HCT116 (cell line): ENCODE measurements at places on chromosomes 11 and 22.

DNA sequence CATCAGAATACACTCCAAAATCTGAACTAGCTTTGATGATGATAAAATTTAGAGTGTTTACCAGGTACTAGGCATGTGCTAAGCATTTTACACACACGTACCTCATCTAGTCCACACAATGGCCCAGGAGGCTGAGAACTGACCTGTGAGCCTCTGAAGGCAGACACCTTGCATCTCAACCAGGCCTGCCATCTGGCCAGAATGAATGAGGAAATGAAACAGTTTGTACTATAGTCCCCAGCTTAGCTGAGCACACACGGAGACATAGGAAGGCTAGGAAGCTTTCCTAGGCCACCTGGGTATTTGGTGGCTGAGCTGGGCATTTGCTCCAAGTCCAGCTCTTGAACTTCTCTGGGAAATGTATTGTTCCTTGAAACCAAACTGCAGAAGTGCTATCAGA is 6.9 kb upstream of the SHANK3 start:
- no peak for DNase-seq

DNA sequence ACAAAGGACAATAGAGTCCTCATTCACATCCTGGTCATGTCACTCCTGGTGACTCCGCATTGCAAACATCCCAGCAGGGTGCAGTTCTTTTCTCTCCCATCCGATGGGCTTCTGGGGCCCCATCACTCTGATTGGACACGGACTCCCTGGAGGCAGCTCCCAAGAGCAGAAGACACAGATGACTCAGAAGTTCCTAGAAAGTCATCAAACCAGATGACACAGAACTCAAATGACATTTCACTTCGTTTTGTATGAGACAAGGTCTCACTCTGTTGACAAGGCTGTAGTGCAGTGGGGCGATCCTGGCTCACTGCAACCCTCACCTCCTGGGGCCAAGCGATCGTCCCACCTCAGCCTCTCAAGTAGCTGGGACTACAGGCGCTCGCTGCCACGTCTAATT is 33.2 kb downstream of the ZNF195 start:
- DNase-seq = no peak

DNA sequence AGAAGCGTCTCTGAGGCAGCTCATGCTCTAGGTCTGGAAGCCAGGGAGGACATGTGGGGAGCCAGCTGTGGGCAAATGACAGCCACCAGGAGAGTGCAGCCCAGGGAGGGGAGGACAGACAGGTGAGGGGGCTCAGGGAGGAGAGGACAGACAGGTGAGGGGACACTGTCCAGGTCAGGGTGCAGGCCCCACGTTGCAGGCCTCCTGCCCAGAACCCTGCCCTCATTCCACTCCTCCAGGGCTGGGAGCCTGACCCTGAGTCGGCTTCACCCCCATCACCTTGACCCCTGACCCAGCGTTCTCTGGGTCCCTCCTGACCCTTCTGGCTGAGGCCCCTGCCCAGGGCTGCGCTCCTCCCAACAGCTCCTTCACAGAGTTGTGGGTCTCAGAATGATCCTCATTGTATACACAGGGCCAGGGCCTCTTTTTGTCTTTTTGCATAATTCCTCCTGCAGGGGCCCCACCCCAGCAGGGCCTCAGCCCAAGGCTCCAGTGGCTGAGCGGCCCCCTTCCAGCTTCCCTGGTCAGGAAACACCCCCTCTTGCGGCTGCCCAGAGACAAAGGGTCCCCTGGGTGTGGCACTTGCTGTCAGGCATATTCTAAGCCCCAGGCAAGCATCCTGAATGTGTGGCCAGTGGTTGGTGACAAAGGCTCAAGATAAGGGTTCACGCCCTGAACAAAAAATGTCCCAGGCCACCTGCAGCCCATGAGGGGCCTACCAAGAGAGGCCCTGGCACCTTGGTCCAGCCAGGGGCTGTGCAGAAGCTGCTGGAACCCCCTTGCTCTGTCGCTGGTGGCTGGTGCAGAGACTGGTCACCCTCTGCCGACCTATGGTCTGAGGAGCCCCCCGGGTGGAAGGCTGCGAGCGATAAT is 853.0 kb downstream of the BRD1 start:
- no peak for DNase-seq

DNA sequence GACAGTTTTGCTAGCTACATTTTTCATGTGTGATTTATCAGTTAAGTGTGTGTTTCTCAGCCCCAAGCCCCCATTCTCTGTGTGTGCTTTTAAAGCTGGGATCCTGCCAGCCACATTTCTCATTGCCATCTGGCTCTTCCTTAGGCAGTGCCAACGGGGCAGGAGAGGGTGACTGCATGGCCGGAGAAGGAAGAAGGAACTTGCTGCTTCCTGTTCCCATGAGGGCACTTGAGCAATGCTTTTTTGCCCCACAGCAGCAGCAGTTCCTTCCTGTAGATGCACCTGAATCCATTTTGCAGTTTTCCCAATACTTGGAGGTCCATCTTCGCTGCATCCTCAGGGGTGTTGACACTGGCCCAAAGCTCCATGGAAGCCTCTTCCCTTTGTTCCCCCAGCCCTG is 37.5 kb downstream of the TNRC6B start:
- no peak for DNase-seq

DNA sequence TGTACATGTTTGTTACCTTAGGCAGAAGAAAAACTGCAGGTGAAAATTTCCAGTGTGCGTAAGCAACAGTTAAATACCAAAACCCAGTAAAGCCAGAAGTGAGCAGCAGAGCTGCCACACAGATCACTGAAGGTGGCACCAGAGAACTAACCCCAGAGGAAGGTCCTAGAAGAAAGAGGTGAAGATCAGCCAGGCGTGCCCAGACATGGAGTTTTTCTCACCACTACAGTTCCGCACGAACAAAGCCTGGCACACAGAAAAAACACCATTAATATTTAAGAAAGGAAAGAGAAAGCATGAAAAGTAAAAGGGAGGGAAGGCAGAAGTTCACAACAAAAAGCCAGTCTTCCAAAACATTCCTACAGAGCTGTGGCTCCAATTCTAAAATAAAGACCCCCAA is 60.7 kb downstream of the STK33 start:
- DNase-seq = no peak

- no peak for DNase-seq
These were observed 1.1 kb downstream of the SCGB1A1 start for GRCh38 chr11:62419943-62420342.

GRCh38 chr22:38868886-38869381 is 3.1 kb downstream of the CBX6 start:
- peak; percentile 40 for DNase-seq

- DNase-seq = no peak
These were observed 21.6 kb upstream of the NNMT start for GRCh38 chr11:114274637-114275036.

GRCh38 chr11:40099426-40100161 is 1359.9 kb downstream of the LRRC4C start:
- no peak for DNase-seq

DNA sequence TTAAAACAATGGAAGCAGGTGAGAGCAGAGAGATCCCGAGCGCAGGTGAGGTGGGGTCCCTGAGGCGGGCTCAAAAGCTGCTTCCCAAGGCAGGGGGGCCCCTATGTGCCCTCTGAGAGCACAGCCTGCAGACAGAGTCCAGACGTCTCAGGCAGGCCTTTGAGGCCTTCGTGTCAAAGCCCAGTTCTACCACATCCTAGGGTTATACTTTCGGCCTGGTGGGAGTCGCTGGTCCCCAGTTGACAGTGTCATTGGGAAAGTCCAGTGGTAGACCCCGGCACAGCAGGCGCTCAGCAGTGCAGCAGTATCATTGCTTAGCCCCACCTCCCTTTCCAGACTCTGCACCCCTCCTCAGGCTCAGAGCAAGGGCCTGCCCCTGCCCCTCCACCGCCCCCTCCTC is 9.1 kb downstream of the LINC01488 start:
- no peak for DNase-seq

DNA sequence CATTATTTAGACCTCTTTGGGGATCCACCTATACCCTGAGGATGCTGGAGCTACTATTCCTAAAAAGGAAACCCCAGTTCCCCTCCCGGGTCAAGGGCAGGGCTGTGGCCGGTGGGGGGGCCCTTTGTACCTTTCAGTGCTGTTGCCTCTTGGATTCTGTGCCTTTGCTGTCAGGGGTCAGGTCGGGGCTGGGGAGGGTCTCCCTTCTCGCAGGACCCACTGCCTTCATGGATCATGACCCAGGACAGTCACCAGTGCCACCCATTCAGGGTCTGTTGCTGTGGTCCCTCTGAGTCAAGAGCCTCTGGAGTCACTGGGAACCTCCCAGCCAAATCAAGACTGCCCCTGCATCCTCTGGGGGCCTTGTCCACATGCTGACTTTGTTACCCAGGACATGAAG is 78.1 kb upstream of the CCND1 start:
- no peak for DNase-seq
